ENCODE measurements at places on chromosomes 11 and 22. TPM values are rescaled to one million over a fixed set of nuclear protein-coding genes. Genes with fewer than 3 reads are reported as not detected.

CHADL gene
- total RNA-seq: 1.6 TPM

GRCh38 chr11:131854391-131854790 is 484.0 kb downstream of the NTM start:
- no peak for DNase-seq
- H3K36me3 ChIP-seq: no peaks in the 10 kb centered on the region
- H3K27me3 ChIP-seq: no peaks in the 10 kb centered on the region
- H3K27ac ChIP-seq: no peak overlapping the region
- no peak overlapping the region for H3K4me3 ChIP-seq

DNA sequence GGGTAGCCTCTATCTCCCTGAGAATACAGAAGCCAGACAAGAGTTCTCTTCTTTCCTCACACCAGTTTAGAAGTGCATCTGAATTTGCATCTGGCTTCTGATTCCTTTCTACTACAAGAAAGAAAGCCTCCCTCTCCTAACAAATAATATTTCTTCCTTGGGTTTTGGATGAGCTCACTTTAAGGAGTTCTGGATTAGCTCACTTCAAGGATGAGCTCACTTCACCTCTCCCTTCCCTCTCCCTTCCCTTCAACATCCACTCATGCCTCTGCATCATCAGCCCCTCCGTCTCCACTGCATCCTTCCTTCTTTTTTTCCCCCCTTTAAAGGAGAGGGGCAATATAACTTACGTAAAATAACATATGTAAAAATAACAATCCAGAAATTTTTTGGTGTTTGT is 1.6 kb upstream of the MTNR1B start:
- H3K27me3 ChIP-seq: peaks cover 45% of the 10 kb centered on the region
- no peak for DNase-seq
- peaks cover 8% of the 10 kb centered on the region for H3K4me1 ChIP-seq
- H3K36me3 ChIP-seq: no peaks in the 10 kb centered on the region
- no peak overlapping the region for H3K4me3 ChIP-seq
- H3K27ac ChIP-seq: no peak overlapping the region

- peak overlapping the region; percentile 45 for H3K27ac ChIP-seq
- DNase-seq: peak; percentile 95
- H3K4me3 ChIP-seq: no peak overlapping the region
- H3K27me3 ChIP-seq: no peaks in the 10 kb centered on the region
- H3K36me3 ChIP-seq: peaks cover 6% of the 10 kb centered on the region
Observed at GRCh38 chr22:38868886-38869381, 3.1 kb downstream of the CBX6 start.

- H3K27ac ChIP-seq: no peak overlapping the region
- H3K4me3 ChIP-seq: no peak overlapping the region
- no peaks in the 10 kb centered on the region for H3K36me3 ChIP-seq
- peaks cover 14% of the 10 kb centered on the region for H3K4me1 ChIP-seq
- H3K27me3 ChIP-seq: no peaks in the 10 kb centered on the region
- peak; percentile 37 for DNase-seq
Observed at GRCh38 chr22:35152316-35152715, 86.4 kb downstream of the ISX start.

- no peaks in the 10 kb centered on the region for H3K36me3 ChIP-seq
- H3K4me1 ChIP-seq: peaks cover 6% of the 10 kb centered on the region
- no peak overlapping the region for H3K4me3 ChIP-seq
- H3K27me3 ChIP-seq: no peaks in the 10 kb centered on the region
- DNase-seq: no peak
Observed at GRCh38 chr22:46769191-46769675, 6.8 kb downstream of the TBC1D22A start.

- no peaks in the 10 kb centered on the region for H3K4me1 ChIP-seq
- H3K4me3 ChIP-seq: no peak overlapping the region
- no peak overlapping the region for H3K27ac ChIP-seq
- no peaks in the 10 kb centered on the region for H3K27me3 ChIP-seq
- H3K36me3 ChIP-seq: peaks cover 30% of the 10 kb centered on the region
- no peak for DNase-seq
Observed at GRCh38 chr22:28710576-28711191, 30.9 kb downstream of the CHEK2 start.

CELSR1 gene
- total RNA-seq: 20.4 TPM

DNA sequence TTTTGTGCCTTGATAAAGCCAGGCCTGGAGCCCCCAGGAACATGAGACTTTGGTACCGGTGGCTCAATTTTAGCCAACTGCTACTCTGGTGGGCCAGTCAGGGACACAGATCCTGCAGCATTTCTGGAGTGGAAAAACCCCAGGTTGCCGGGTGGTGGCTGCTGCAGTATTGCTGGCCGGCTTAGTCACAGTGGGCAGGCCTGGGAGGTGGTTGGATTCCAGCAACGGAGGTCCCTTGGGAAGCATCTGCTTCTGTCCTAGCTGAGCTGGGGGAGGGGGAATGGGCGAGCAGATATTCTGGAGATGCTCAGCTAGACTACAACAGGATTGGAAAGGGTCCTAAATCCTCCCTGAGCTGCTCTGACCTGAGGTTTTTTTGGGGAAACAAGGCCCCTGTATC is 31.6 kb upstream of the ACCSL start:
- H3K4me1 ChIP-seq: no peaks in the 10 kb centered on the region
- no peaks in the 10 kb centered on the region for H3K36me3 ChIP-seq
- no peak overlapping the region for H3K4me3 ChIP-seq
- no peak overlapping the region for H3K27ac ChIP-seq
- DNase-seq: no peak

MUC5AC gene
- total RNA-seq: not detected

GRCh38 chr11:120974965-120975364 is 48.9 kb upstream of the TBCEL start:
- H3K27me3 ChIP-seq: no peaks in the 10 kb centered on the region
- DNase-seq: no peak
- no peaks in the 10 kb centered on the region for H3K4me1 ChIP-seq
- no peak overlapping the region for H3K4me3 ChIP-seq
- no peak overlapping the region for H3K27ac ChIP-seq

DNA sequence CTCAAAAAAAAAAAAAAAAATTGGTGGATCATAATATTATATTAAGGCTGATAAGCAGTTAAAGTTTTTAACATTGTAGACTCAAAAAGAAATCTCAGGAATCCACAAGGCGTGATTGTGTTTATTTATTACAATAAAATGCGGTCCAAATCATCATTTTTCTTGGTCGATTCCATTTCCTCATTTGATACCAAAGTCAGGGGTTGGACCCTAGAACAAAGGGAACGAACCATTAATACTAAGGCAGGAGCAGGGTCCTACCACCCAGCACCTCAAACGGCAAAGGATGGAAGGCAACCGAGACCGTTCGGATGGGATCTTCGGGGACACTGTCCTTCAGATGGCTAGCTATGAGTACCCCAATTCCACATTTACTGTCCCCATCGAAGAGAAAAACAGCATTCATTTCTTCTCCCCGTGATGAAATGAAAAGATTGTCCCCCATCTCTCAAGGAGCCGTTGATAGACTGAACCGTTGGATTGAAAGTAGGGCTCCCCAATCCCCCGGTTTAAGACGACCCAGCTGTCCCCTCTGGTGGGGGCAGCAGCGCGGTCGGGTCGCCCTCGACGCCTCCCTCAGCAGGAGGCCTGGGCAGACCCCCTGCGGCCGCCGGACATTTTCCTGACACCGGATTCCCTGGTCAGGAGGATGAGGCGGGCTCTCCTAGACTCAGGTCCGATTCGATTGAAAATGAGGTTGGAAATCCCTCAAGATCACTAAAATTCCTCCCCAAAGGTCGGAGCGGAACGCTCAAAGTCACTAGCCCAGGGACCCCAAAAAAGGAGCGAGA is 607 bp downstream of the DMC1 start:
- peak overlapping the region; percentile 82 for H3K4me3 ChIP-seq
- H3K4me1 ChIP-seq: peaks cover 23% of the 10 kb centered on the region
- H3K36me3 ChIP-seq: no peaks in the 10 kb centered on the region
- H3K27me3 ChIP-seq: no peaks in the 10 kb centered on the region
- peak; percentile 35 for DNase-seq

DNA sequence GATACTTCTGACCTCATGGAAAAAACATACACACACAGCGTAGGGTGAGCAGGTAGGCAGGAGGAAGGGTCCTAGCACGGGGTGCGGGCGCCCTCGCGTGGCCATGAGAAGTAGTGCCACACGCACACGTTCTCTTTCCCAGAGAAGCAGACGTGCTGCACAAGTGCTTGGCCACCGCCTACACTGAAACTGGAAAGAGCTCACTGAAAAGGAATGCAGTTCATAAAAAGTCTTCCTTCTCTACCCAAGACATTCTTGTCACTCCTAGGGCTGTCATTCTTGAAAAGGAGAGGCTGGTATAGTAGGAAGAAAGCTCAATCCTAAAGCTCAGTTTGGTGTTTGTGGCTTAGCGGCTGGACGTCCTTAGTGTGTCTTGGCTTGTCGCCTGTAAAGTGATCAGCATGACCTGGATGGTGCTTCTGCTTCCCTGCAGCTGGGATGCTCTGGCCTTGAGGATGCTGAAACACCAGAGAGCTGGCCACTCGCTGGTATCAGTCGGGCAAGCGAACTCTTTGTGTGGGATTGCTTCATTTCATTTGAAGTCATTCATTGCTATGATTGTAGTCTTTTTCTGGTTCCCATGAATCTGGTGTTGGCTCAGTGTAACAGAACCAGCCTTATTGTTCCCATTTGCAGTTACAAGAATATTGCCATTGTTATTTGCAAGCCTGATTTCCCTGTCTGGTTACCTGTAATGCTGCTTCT is 303.8 kb downstream of the NTM start:
- H3K27me3 ChIP-seq: no peaks in the 10 kb centered on the region
- peak; percentile 80 for DNase-seq
- H3K4me3 ChIP-seq: no peak overlapping the region
- H3K4me1 ChIP-seq: peaks cover 17% of the 10 kb centered on the region

DNA sequence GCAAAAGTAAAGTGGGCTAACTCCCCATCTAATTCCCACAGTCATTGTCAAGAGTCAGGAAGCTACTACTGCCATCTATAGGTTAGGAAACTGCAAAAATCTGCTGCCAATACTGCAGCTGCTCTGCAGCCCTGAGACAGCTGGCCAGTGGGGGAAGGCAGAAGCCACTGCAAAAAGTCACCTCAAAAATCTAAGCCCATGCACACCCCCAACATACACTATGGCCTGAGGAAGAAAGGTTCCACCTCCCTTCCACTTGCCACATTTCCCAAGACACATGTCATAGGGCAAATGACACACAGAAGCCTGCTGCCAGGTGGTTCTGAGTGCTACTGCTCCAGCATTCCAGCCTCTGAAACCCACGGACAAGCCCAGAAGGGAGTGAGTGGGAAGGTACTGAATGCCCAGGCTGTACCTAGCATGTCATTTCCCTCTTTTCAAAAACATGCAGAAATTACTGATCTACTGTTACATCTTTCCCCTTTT is 36.9 kb downstream of the DGCR2 start:
- peak; percentile 37 for DNase-seq
- H3K4me1 ChIP-seq: peaks cover 5% of the 10 kb centered on the region
- no peak overlapping the region for H3K4me3 ChIP-seq
- no peaks in the 10 kb centered on the region for H3K36me3 ChIP-seq
- no peak overlapping the region for H3K27ac ChIP-seq

DNA sequence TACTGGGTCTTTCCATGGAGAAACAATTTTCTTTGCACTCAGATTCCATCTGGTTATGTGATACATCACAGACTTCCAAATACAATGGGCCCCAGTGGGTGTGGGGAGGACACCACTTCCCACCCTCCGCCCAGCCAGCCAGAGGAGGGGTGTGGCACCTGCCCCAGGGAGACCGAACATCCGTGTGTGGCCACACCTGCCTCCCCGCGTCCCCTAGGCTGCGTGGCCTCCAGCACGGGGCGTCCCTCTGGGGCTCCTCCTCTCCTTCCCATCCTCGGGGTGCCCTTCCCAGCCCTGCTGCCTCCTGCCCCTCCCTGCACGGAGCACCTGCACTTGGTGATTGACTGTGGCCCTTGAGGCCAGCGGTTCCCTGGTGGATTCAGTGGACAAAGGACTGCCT is 49.1 kb downstream of the CERK start:
- no peaks in the 10 kb centered on the region for H3K27me3 ChIP-seq
- peaks cover 3% of the 10 kb centered on the region for H3K4me1 ChIP-seq
- H3K36me3 ChIP-seq: peaks cover 3% of the 10 kb centered on the region
- DNase-seq: no peak
- H3K27ac ChIP-seq: no peak overlapping the region

DNA sequence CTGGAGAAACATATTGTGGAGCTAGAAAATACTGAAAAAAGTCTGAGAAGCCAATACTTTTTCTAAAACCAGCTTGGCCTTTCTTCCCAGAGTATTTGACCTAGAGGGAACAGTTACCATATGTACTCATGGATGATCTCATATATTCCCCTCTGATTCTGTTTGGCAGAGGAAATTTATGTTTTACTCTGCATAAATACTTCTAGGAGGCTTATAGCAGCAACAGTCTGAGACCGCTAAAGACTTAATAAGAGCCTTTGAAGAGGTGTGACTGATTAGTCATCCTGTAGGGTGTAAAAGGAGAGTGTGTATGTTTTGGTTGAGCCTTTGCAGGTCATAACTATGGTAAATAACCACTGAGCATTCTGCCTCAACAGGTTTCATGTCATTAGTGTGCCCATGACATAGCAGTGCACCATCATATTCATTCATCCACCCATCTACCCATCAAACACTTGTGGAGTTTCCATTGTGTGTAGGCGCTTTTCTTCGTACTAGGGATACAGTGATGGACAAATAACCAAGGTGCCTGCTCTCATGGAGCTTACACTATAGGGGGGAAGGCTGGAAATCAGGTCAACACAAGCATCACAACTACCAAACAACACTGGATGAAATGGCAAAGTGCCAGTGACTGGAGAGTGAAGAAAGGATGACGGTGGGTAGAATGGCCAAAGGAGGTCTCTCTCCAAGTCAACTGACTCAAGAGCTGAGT is 44.5 kb downstream of the TRAF6 start:
- DNase-seq: no peak
- no peaks in the 10 kb centered on the region for H3K27me3 ChIP-seq
- no peak overlapping the region for H3K4me3 ChIP-seq
- no peak overlapping the region for H3K27ac ChIP-seq
- H3K36me3 ChIP-seq: no peaks in the 10 kb centered on the region
